ENCODE measurements at places on chromosomes 4 and X.

DNA sequence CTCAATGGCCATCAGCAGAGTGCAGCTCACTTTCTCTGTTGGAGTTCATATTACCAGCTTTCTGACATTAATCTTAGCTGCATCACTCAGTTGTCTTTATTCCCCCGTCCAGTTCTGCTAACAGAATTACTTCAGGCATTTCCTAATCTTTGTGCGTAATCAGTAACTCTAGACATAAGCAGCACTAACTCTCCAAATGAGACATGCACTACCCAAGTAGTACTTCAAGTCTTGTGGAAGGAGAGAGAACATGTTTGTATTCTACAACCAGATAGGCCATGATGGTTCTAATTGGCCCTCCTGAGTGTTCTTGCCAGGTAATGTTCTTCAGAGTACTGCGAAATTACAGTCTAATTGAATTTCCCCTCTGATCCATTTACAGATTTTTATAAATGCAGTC lies 448.5 kb upstream of the RPS6KA3 start:
- no peak for DNase-seq

DNA sequence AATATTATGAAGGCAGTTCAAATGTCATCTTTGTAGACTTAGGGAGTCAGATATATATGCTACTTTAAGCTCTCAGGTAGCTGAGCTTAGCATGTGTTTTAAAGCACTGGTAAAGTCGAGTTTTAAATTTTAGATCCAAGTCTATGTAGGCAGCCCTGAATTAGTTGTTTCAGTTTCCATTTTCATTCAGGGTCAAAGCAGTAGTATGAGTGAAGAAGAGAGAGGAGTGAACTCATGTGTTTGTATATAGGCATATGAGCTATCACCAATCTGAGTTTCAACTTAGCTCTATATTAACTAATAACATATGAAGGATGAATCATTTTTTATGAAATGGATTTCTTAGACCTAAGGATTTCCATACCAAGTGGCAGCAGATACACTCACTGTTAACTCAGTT lies 1353.4 kb downstream of the FSTL5 start:
- no peak for DNase-seq

DNA sequence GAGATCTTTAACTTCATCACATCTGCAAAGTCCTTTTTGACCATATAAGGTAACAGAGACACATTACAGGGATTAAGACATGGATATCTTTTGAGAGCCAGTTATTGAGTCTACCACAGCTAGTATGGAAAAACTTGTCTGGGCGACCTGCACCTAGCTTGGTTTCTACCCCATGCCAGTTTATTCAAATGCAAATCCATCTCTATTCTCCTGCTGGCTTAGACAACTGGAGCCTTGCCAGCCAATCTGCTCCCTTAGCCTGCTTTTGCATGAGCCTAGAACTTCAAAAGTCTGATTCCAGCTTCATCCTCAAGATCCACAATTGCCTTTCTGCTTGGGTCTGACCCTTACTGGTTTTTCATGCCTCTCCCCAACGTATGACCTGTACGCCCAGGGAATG lies 212.0 kb upstream of the AFF2 start:
- no peak for DNase-seq

- DNase-seq, result no peak
These were observed 82.4 kb upstream of the BEND4 start for GRCh38 chr4:42234817-42235216.
